Neural cell (in vitro differentiated cells): ENCODE measurements at places on chromosomes 5 and 9. TPM values are rescaled to one million over a fixed set of nuclear protein-coding genes. Genes with fewer than 3 reads are reported as not detected.

The TAL2 gene
- polyA plus RNA-seq: 0.88 TPM in 1 of 2 replicates, not detected in the other

The SLC34A1 gene
- polyA plus RNA-seq: not detected in 2 replicates

The LRRC19 gene
- polyA plus RNA-seq: not detected in 2 replicates

The STKLD1 gene
- 1.1 and 3.4 TPM in 2 replicates for polyA plus RNA-seq

The PCDHGB7 gene
- polyA plus RNA-seq: 4.7 and 5.1 TPM in 2 replicates

The C1QTNF2 gene
- 0.09 TPM in 1 of 2 replicates, not detected in the other for polyA plus RNA-seq

The FGF10 gene
- not detected in 2 replicates for polyA plus RNA-seq

The TSSK1B gene
- polyA plus RNA-seq: not detected in 2 replicates

The PFN3 gene
- not detected in 2 replicates for polyA plus RNA-seq

The TMEFF1 gene
- polyA plus RNA-seq: 273 and 295 TPM in 2 replicates

The SVEP1 gene
- polyA plus RNA-seq: 0.10 and 0.42 TPM in 2 replicates

The TRIP13 gene
- polyA plus RNA-seq: 2.1 and 2.6 TPM in 2 replicates

The SLC6A3 gene
- 0.77 TPM in 1 of 2 replicates, not detected in the other for polyA plus RNA-seq

The C1QTNF3 gene
- polyA plus RNA-seq: 32.0 and 33.1 TPM in 2 replicates

The PTGDS gene
- polyA plus RNA-seq: 2.0 TPM in 1 of 2 replicates, not detected in the other

The ACTBL2 gene
- not detected in 2 replicates for polyA plus RNA-seq

The PCDHA9 gene
- polyA plus RNA-seq: 0.56 and 0.88 TPM in 2 replicates

The PTAR1 gene
- 17.7 and 21.7 TPM in 2 replicates for polyA plus RNA-seq

The C6 gene
- 1.1 and 2.6 TPM in 2 replicates for polyA plus RNA-seq

The ANKRD34B gene
- polyA plus RNA-seq: 0.08 and 0.32 TPM in 2 replicates

The RPP25L gene
- 27.5 and 31.4 TPM in 2 replicates for polyA plus RNA-seq

The ADAMTS16 gene
- 0.92 and 1.3 TPM in 2 replicates for polyA plus RNA-seq

The PCDH12 gene
- not detected in 2 replicates for polyA plus RNA-seq

The XPA gene
- polyA plus RNA-seq: 32.3 and 34.5 TPM in 2 replicates

The TPRN gene
- 8.1 TPM in 2 replicates for polyA plus RNA-seq

The ZNF300 gene
- 126 and 133 TPM in 2 replicates for polyA plus RNA-seq

The EGFLAM gene
- not detected in 2 replicates for polyA plus RNA-seq

The FOXD4L4 gene
- 0.10 TPM in 1 of 2 replicates, not detected in the other for polyA plus RNA-seq

The SRD5A1 gene
- polyA plus RNA-seq: 122 and 123 TPM in 2 replicates

The TMEM215 gene
- polyA plus RNA-seq: not detected in 2 replicates

The GOLM1 gene
- 76.8 and 77.4 TPM in 2 replicates for polyA plus RNA-seq

The KCNMB1 gene
- not detected in 2 replicates for polyA plus RNA-seq

The MZB1 gene
- not detected in 2 replicates for polyA plus RNA-seq

The FSD1L gene
- 38.5 and 42.8 TPM in 2 replicates for polyA plus RNA-seq
